Subcutaneous adipose tissue (tissue), 4 donors: ENCODE measurements at places on chromosomes 11 and 22. TPM values are rescaled to one million over a fixed set of nuclear protein-coding genes. Genes with fewer than 3 reads are reported as not detected.

The CWC15 gene
- total RNA-seq, result 47.1 TPM

The OR4A16 gene
- not detected for total RNA-seq

The RASSF7 gene
- total RNA-seq, result 4.8 TPM

The NRIP3 gene
- total RNA-seq, result 0.38 TPM

The GP1BB gene
- not detected for total RNA-seq
